ENCODE measurements at places on chromosomes 3 and 15.

GRCh38 chr15:75182187-75183131, 19.2 kb upstream of the C15orf39 start:
- DNase-seq: no peak

DNA sequence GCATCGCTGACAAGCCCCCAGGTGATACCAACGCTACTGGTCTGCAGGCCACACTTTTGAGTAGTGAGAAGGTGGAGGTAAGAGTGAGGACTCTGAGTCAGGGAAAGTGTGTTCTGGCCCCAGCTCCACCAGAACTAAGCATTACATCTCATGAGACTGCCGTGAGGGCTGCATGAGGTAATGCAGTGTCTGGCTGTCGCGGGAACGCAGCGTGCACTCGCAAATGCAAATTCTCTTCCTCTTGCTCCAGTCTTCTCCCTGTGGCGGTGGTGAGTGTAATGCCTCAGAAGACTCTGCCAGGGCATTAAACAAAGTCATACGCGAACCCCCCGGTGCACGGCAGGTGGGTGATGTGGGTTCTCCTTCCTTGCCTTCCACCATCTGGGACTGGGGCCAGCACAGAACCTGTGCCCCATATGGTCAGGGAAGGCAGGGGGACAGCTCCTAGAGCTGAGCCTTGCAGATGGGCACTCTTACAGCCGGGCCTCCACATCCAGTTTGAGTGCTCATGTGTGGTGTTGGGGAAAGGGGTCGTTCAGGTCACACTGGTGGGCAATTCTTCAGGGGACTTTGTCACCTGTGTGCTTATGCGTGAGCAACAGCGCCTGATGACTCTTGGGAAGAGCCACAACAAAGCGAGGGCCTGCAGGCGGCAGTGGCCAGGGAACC, 175.8 kb downstream of the XXYLT1 start:
- no peak for DNase-seq

GRCh38 chr3:37952564-37952963, 38.0 kb upstream of the VILL start:
- DNase-seq: no peak

DNA sequence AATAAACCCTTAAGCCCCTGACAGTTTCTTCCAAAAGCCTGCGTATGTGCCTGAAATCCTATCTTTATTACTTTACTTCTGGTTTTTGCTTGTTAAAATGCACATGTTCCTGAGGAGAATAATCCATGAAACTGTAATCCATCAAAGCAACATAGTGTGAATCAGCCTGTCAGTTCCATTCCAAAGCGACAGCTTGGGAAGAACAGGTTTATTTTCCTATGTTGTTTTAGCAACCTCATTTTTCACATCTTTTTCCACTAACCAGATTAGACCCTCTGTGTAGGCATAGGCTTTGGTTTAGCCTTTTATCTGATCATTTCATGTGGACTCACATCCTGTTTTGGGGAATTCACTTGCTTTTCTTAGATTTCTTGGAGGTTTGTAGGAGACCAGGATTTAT, 988.0 kb downstream of the SQOR start:
- DNase-seq: no peak
